Activated T-helper 1 cell treated with anti-CD3 and anti-CD28 coated beads, Interleukin-12 subunit alpha, Interleukin-12 subunit beta, Interleukin-2, Interleukin-4 antibody, amounts not matched to agents 30 ng/mL and 10 ng/mL and 1 ng/mL, durations not matched to agents 14 hours and 24 hours and 36 hours (primary cell): ENCODE measurements at places on chromosomes 1 and 21. TPM values are rescaled to one million over a fixed set of nuclear protein-coding genes. Genes with fewer than 3 reads are reported as not detected.
A peak's percentile ranks its signal among the peaks of the same experiment; 100 is the strongest.

DNA sequence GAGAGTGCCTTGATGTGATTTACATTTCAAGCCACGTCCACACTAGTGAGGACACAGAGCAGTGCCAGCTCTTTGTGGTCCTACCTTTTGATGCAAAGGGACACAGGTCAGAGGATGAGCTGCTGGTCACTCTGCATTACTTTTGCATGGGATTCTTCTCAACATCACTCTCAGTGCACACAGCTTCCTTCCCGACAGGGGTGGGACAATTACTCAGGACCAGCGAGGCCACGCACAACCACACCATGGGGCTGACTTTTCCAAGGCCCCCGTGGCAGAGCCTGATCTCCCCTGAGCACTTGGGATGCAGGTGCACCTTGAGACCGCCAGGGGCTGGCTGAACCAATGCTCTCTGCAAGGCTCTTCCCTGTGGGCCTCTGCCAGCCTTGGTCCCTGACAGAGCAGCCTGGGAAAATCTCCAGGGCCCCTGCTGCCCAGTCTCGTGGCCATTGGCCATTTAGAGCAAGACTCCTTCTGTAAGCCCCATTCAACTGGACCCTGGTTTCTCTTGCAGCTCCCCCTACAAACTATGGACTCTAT, 13.2 kb upstream of the PRAMEF12 start:
- DNase-seq, result no peak
- H3K4me1 ChIP-seq, result no peaks in the 10 kb centered on the region
- peaks cover 9% of the 10 kb centered on the region for H3K27me3 ChIP-seq
- no peak overlapping the region for H3K4me3 ChIP-seq

DNA sequence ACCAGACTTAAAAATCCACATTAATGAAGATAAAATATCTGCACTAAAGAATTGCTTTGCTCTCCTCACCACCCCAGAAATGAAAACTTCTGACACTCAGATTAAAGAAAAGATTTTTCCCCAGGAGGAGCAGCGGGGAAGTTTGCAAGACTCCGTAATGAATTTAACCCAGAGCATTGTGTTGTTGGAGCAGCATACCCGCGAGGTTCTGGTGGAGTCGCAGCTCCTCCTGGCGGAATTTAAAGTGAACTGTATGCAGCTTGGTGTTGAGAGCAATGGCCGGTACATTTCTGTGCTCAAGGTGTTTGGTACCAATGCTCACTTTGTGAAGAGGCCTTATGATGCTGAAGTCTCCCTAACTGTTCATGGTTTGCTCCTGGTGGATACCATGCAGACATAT, 46.4 kb downstream of the VPS13D start:
- peaks cover 56% of the 10 kb centered on the region for H3K36me3 ChIP-seq
- no peak overlapping the region for H3K4me3 ChIP-seq
- H3K4me1 ChIP-seq, result no peaks in the 10 kb centered on the region
- H3K27ac ChIP-seq, result no peak overlapping the region

DNA sequence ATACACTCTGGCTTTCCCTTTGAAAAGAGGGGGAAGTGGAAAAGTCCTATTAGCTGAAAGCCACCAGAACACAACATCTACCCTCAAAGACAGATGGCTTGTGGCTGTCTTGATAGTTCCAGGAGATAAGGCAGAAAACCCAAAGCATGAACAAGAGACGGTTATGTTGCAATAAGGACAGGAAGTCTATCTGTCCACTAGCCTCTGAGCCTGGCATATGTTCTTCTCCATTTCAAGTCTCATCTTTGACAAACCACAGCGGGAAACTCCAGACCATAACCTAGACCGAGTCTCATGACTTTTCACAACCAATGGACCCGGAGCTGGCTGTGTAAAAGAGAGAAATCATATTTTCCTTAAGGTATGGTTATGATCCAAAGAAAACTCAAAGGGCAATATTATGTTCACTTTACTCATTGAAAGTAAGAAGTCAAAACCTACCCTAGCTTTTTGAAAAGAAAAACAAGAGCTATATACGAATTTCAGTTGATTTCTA, 33.8 kb downstream of the DUSP10 start:
- H3K4me1 ChIP-seq, result peaks cover 70% of the 10 kb centered on the region
- H3K36me3 ChIP-seq, result peaks cover 34% of the 10 kb centered on the region
- H3K27ac ChIP-seq, result peak overlapping the region; percentile 92
- no peaks in the 10 kb centered on the region for H3K27me3 ChIP-seq

DNA sequence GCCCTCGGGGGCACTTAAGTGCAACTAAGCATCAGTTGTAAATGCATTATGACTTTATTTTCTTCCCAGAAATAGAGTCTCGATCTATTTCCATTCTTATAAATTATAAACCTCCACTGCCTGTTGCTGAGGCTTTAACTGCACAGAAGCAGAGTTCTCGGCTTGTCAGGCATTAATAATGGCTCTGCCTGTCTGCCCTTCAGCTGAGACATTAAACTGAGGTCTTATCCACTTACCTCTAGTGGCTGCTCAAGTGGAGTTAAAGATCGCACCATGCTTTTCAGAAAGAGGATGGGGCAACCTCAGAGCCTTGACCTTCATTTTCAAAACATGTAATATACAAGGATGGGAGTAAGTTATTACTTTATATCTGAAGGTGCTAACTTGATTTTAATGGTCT, 597.6 kb upstream of the PRMT6 start:
- no peak overlapping the region for H3K27ac ChIP-seq
- H3K4me1 ChIP-seq, result no peaks in the 10 kb centered on the region
- no peaks in the 10 kb centered on the region for H3K36me3 ChIP-seq
- DNase-seq, result no peak

GRCh38 chr1:32239337-32239736, 7.7 kb upstream of the FAM167B start:
- no peaks in the 10 kb centered on the region for H3K27me3 ChIP-seq
- DNase-seq, result no peak
- peaks cover 17% of the 10 kb centered on the region for H3K4me1 ChIP-seq
- no peak overlapping the region for H3K27ac ChIP-seq
- H3K36me3 ChIP-seq, result peaks cover 5% of the 10 kb centered on the region
- H3K4me3 ChIP-seq, result peak overlapping the region; percentile 82

DNA sequence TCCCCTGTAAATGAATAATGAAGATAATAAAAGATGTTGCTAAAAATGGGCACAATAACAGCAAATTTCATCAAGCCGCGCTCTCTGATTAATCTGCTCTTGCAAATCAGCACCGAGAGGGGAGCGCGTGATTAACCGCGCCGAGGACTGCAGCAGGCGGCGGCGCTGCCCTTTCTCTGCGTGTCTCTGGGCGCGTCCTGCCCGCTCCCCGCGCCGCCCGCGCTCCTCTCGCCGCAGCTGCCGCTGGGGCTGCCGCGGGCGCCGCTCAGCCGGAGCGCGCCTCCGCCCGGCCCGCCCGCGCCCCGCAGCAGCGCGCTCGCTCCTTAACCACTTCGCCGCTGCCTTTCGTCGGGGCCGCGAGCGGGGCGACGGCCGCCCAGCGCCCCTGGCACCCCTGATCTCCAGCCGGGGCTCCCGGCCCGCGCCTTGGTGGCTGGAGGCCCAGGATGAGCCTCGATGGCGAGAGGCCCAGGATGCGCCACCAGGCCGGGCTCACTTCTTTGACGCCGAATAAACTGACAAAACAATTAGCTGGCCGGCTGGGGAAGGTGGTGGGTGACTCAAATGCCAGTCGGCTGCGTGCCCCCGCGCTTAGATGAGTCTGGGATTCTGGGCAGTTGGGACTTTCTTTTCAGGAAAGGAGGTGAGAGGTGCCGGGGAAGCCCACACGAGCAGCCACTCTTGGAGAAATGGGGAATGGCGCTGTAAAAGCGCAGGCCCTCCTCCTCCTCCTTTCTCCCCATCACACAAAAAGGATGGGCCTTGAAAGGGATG, 221.4 kb upstream of the PKN2 start:
- H3K4me1 ChIP-seq, result no peaks in the 10 kb centered on the region
- H3K27me3 ChIP-seq, result peaks cover 31% of the 10 kb centered on the region
- no peak overlapping the region for H3K4me3 ChIP-seq
- no peak for DNase-seq

DNA sequence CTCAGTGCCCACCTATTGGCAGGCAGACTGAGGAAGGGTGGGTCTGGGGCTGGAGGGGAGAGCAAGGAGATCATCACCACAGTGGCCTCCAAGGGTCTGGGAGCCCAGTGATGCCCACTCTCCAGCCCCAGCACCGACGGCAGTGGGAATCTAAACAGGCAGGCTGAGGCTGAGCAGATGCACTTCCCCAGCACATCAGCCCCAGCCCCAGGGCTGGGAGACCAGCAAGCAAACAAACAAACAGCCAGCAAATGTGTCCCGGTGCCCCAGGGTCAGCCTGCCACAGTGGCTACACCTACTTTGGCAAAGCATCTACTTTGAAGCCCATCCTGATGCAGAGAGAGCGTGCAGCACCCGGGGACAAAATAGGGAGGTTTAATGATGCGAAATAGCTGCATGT, 216.3 kb upstream of the ZC3H12A start:
- DNase-seq, result no peak
- H3K4me3 ChIP-seq, result no peak overlapping the region
- H3K36me3 ChIP-seq, result no peaks in the 10 kb centered on the region
- no peaks in the 10 kb centered on the region for H3K4me1 ChIP-seq

- H3K4me3 ChIP-seq, result peak overlapping the region; percentile 54
- peaks cover 88% of the 10 kb centered on the region for H3K4me1 ChIP-seq
- H3K36me3 ChIP-seq, result peaks cover 3% of the 10 kb centered on the region
- H3K27me3 ChIP-seq, result no peaks in the 10 kb centered on the region
These were observed 47.2 kb downstream of the S1PR1 start for GRCh38 chr1:101284021-101284420.

DNA sequence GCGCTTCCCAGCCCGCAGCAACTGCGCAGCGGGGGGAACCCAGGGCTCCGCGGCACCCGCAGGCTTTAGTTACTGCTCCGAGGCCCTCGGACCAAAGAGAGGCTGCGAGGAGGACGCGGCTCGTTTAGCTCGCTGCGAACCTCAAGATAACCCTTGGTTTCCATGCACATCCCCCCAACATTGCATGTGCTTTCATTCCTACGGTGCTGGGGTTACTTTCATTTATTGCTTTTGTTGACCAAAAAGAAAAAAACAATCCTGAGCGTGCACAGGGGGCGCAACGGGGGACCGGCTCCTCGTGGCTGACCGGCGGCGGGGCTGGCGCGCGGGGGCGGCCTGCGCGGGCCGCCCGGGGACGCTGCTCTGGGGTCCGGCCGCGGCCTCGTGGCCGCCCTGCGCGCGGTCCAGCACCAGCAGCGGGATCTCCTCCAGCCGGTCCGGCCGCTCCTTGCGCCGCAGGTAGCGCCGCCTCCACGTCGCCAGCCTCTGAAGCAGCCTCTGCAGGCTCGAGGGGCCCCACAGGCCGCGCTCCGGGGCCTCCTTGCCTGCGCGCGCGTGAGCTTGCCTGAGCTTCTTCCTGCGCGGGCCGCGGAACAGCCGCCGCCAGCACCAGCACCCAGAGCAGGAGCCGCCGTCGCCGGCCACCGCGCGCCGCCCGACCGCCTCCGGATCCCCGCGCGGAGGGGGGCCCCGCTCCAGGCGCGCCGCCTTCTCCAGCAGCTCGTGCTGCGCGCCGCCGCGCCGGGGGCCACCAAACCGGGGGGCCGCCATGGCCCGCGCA, 77.4 kb downstream of the DESI2 start:
- H3K36me3 ChIP-seq, result no peaks in the 10 kb centered on the region
- peak overlapping the region; percentile 85 for H3K4me3 ChIP-seq
- H3K27me3 ChIP-seq, result peaks cover 32% of the 10 kb centered on the region
- H3K4me1 ChIP-seq, result peaks cover 12% of the 10 kb centered on the region

DNA sequence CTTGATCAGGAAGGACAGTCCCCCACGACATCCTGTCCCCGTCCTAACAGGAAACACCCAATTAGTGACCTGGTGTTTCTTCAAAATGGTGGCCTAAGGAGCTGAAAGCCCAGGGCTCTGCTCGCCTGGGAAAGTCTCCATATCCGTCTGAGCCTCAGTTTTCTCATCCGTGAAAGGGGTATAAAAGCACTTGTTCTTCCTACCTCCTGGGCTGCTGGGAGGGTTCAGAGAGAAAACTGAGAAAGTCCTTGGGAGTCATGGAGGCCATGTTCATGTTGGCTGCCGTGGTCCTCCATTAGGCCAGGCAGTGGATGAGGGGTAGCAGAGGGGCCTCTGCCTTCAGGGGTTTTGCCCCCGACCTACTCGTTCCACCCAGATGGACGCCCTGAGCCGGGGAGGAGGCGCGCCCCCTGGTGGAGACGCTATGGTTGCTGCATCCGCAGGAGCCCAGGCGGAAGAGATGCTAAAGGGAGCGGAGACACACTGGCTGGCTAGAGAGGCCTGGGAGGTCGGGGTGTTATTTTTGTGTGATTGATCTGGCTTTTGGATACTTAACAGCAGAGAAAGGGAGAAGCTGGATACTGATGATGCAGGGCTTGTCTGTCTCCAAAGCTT, 113.5 kb downstream of the PRDM2 start:
- no peaks in the 10 kb centered on the region for H3K36me3 ChIP-seq
- no peak overlapping the region for H3K4me3 ChIP-seq
- no peaks in the 10 kb centered on the region for H3K27me3 ChIP-seq
- DNase-seq, result peak; percentile 24
- H3K4me1 ChIP-seq, result no peaks in the 10 kb centered on the region

- H3K4me3 ChIP-seq, result no peak overlapping the region
- H3K27me3 ChIP-seq, result peaks cover 1% of the 10 kb centered on the region
- H3K4me1 ChIP-seq, result no peaks in the 10 kb centered on the region
- H3K27ac ChIP-seq, result no peak overlapping the region
- H3K36me3 ChIP-seq, result no peaks in the 10 kb centered on the region
- no peak for DNase-seq
These were observed 120.6 kb downstream of the PTBP2 start for GRCh38 chr1:96842215-96842614.

- H3K36me3 ChIP-seq, result no peaks in the 10 kb centered on the region
- H3K27ac ChIP-seq, result no peak overlapping the region
- H3K4me1 ChIP-seq, result no peaks in the 10 kb centered on the region
- peaks cover 18% of the 10 kb centered on the region for H3K27me3 ChIP-seq
- H3K4me3 ChIP-seq, result no peak overlapping the region
These were observed 8.6 kb upstream of the FOXE3 start for GRCh38 chr1:47407481-47407880.

GRCh38 chr1:160548960-160549664, 26.1 kb upstream of the SLAMF6 start:
- H3K27me3 ChIP-seq, result no peaks in the 10 kb centered on the region
- peak overlapping the region; percentile 35 for H3K27ac ChIP-seq
- H3K36me3 ChIP-seq, result peaks cover 45% of the 10 kb centered on the region
- H3K4me3 ChIP-seq, result no peak overlapping the region

CENPL gene
- total RNA-seq, result 23.6 and 25.7 TPM in 2 replicates

ATP1A2 gene
- total RNA-seq, result not detected in 2 replicates

SEC16B gene
- total RNA-seq, result not detected in 2 replicates

A3GALT2 gene
- total RNA-seq, result not detected in 2 replicates
